Stomach (tissue), 19 donors: ENCODE measurements at places on chromosomes 5 and 9. TPM values are rescaled to one million over a fixed set of nuclear protein-coding genes. Genes with fewer than 3 reads are reported as not detected.

The STXBP1 gene
- 14.9 TPM for total RNA-seq

- no peak for DNase-seq
These were observed 183.2 kb downstream of the NTRK2 start for GRCh38 chr9:84852617-84853301.

The MYMK gene
- not detected for total RNA-seq

- no peak for DNase-seq
These were observed 142.1 kb upstream of the CCDC152 start for GRCh38 chr5:42614509-42614908.

The PRRX2 gene
- 2.6 TPM for total RNA-seq

DNA sequence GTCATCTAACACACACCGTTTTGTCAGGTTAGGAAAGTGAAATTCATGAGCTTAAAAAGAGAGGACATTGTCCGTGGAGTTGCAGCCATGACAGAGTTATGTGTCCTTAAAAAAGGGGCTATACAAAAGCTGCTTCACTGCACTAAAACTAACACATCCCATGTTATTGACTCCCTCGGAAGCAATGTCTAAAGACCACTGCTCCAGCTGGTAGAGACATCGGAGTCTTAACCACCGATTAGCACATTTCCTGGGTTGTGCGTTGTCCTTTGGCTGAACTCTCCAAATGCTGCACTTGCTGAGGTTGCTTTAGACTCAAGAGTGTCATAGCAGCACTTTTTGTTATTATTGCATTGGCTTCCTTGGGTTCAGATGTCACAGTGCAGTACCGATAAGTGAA lies 128.3 kb upstream of the C9orf72 start:
- DNase-seq, result peak; percentile 87

- peak; percentile 90 for DNase-seq
These were observed 22.6 kb downstream of the DUSP1 start for GRCh38 chr5:172748341-172748843.

DNA sequence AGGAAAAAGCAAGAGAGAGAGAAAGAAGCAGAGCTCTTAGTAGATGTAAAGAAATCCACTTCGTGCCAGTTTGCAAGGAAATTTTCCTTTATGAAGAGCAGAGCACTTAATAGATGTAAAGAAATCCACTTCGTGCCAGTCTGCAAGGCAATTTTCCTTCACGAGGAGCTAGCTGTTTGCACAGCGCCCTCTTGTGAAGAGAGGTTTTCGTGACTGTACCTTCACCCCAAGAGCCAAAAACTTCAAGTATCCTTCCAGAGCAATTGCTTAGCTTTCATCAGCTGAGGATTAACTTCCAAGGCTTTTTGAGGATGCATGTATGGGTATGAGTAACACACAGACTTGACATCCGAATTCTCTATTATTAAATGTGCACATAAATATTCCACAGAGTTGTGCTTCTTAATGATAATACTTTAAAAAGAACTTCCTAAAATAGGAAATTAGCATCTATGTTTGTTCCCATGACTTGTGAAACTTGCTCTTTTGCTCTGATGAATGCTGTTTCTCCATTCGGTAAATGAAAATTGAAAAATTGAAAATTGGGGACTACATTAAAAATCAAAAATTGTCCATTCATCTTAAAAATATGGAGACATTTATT lies 525.6 kb downstream of the PDE4D start:
- DNase-seq, result peak; percentile 89

GRCh38 chr5:100904259-100904861 lies 1.3 kb upstream of the ST8SIA4 start:
- peak; percentile 42 for DNase-seq

DNA sequence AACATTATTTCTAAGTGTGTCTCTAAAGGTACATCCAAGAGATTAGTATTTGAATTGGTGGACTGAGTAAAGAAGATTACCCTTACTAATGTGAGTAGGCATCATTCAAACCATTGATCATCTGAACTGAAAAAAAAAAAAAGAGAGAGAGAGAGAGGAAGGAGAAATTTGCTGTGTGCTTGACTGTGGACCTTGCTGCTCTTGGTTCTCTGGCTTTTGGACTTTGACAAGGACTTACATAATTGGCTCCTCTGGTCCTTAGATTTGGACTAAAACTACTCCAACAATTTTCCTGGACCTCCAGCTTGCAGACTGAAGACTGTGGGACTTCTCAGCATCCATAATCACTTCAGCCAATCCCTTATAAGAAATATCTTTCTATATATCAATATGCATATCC lies 1091.9 kb upstream of the EDIL3 start:
- DNase-seq, result no peak

GRCh38 chr9:87751423-87751822 lies 25.5 kb downstream of the CTSL start:
- DNase-seq, result no peak

DNA sequence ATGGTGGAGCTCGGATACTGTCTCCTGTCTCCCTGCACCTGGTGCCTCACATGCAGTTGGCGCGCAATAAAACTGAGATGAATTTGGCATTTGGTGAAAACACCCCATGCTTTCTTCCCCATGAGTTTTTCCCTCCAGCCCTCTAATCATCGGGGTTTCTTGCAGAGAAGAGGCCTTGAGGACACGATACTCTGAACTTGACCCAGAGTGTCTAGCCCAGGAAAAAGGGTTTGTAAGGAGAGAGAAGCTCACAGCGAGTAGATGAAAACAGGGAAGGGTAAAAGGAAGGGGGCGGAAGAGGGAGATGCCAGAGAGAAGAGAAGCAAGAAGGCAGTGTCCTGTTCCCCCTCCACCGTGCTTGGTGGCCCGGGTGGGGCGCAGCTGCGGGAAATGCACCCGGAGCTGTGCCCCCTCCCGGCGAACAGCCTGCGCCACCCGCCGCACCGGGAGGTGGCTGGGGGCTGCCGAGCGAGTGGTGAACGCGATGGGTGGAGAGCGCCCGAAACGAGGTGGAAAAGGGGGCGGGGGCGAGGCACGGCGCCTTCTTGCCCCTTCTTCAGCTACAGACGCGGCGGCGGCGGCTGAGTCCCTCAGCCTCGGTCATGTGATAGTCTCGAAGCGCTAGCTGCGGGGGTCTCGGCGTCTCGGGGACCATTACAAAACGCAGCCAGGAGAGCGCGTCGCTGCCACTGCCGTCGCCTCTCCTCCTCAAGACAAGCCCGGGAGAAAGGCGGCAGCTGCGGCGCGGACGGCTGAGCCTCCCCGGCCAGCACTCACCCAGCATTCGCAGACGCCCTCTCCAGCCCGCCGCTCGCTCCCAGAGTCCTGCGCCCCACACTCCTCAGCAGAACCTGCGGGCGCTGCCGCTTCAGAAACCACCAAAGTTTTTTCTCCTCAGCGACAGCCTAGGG lies 1.1 kb upstream of the FOXB2 start:
- no peak for DNase-seq

The SYK gene
- 34.4 TPM for total RNA-seq
